ENCODE measurements at places on chromosomes 5 and 9. TPM values are rescaled to one million over a fixed set of nuclear protein-coding genes. Genes with fewer than 3 reads are reported as not detected.
A peak's percentile ranks its signal among the peaks of the same experiment; 100 is the strongest.

GRCh38 chr5:151627650-151628049 is 36.5 kb upstream of the FAT2 start:
- no peaks in the 10 kb centered on the region for H3K36me3 ChIP-seq
- H3K27me3 ChIP-seq, result no peaks in the 10 kb centered on the region
- DNase-seq, result no peak
- no peak overlapping the region for H3K4me3 ChIP-seq
- no peak overlapping the region for H3K27ac ChIP-seq

GRCh38 chr5:121273833-121274433 is 577.7 kb upstream of the FTMT start:
- no peak for DNase-seq
- no peak overlapping the region for H3K27ac ChIP-seq
- H3K36me3 ChIP-seq, result no peaks in the 10 kb centered on the region
- no peaks in the 10 kb centered on the region for H3K4me1 ChIP-seq

NR4A3 gene
- 20.1 TPM for total RNA-seq

DNA sequence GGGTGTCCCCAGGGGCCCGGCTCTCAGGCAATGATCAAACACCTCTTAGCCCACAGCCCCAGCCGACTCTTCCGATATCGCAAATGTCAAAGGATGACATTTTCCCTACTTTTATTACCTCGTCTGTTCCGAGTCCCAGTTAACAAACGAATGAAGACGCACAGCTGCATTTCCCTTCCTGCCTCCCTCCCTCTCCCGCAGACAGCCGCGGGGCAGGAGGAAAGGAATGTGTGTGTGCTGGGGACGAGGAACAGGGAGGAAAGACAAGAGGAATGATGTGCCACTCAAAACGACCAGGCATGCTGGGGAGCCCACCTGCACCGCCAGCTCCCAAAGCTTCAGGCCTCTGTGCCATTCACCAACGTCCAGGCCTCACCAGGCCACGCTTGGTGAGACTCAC is 125.9 kb upstream of the SARDH start:
- H3K27ac ChIP-seq, result no peak overlapping the region
- no peak for DNase-seq
- H3K4me1 ChIP-seq, result peaks cover 8% of the 10 kb centered on the region
- no peaks in the 10 kb centered on the region for H3K27me3 ChIP-seq
- H3K36me3 ChIP-seq, result no peaks in the 10 kb centered on the region

ANKRD55 gene
- not detected for total RNA-seq

S100Z gene
- 2.4 TPM for total RNA-seq

CBY3 gene
- total RNA-seq, result not detected

IL33 gene
- not detected for total RNA-seq

DNA sequence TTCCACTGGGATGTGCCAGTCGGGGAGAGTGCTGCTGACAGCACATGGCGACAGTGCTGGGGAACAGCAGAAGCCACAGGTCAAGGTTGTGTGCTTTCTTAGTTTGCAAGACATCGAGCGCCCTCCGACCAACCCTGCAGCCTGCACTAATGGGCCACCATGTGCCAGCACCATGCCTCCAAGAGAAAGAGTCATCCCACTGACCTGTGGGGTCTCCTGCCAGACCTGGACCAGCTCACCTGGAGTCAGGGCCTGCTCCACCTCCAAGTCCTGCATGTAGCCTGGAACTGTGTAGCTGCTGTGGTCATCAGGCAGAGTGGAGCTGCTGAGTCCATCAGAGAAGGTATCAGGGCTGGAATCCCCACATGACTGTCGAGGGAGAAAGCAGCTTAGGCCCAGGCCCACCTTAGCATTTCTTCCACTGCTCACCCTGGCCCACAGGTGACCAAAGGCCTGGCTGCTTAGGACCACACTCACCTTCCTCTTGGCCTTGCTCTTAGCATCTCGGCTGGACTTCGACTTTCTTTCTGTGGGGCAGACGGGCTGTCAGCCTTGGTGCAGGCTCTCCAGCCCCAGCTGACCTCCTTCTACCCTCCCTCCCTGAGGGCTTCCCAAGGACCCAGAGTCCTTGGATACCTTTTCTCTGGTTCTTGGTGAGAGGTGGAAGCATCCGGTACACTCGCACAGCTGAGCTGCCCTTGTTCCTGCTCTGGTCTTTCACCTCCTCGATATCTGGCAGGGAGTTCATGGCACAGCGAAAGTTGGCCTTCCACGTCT is 4.1 kb downstream of the IRF1 start:
- peak; percentile 9 for DNase-seq
- peak overlapping the region; percentile 81 for H3K4me3 ChIP-seq
- peaks cover 71% of the 10 kb centered on the region for H3K36me3 ChIP-seq
- H3K27ac ChIP-seq, result peak overlapping the region; percentile 54

C8G gene
- 2.8 TPM for total RNA-seq

DNA sequence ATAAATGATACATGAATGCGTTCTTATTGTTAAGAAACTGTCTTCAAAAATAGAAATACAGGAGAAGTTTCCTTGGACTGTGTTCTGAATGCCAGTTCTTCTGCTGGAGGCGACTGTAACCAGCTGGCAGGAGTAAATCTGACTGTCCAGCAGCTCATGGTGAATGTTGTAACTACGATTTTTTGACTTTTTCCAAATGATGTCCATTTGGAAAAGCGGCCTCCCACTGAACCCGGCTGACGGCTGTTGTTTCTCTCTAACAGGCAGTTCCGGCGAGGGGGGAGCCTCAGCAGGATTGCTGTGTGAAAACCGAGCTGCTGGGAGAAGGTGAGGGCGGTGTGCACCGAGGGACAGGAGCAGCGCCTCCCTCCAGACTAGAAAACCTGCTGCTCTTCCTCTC is 91.9 kb downstream of the EHMT1 start:
- H3K27ac ChIP-seq, result no peak overlapping the region
- peaks cover 63% of the 10 kb centered on the region for H3K4me1 ChIP-seq
- H3K27me3 ChIP-seq, result no peaks in the 10 kb centered on the region
- H3K4me3 ChIP-seq, result no peak overlapping the region
- no peak for DNase-seq

DNA sequence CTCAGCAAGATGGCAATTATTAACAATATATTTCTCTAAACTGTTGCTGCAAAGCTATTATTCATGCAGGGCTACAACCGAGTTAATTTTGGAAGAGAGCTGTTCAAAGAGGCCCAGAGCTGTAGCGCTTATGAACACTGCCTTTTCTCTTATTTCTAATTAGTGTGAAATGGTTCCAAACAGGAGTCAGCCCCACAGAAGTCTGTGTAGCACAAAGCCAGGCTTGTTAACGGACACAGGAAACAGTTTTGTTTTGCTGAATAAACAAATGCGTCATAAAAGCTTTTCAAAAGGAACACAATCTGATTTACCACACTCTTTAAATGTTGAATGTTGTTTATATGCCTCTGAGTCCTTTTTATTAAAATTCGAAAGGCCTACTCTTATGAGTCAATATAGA is 396.5 kb downstream of the ANXA1 start:
- H3K27ac ChIP-seq, result no peak overlapping the region
- DNase-seq, result no peak
- no peaks in the 10 kb centered on the region for H3K36me3 ChIP-seq
- no peak overlapping the region for H3K4me3 ChIP-seq
- H3K4me1 ChIP-seq, result no peaks in the 10 kb centered on the region

- no peaks in the 10 kb centered on the region for H3K36me3 ChIP-seq
- peak overlapping the region; percentile 55 for H3K27ac ChIP-seq
- no peak for DNase-seq
- H3K27me3 ChIP-seq, result no peaks in the 10 kb centered on the region
- no peak overlapping the region for H3K4me3 ChIP-seq
Observed at GRCh38 chr5:134584662-134585061, 48.0 kb downstream of the SAR1B start.

NLN gene
- total RNA-seq, result 8.4 TPM

COL15A1 gene
- total RNA-seq, result not detected

DNA sequence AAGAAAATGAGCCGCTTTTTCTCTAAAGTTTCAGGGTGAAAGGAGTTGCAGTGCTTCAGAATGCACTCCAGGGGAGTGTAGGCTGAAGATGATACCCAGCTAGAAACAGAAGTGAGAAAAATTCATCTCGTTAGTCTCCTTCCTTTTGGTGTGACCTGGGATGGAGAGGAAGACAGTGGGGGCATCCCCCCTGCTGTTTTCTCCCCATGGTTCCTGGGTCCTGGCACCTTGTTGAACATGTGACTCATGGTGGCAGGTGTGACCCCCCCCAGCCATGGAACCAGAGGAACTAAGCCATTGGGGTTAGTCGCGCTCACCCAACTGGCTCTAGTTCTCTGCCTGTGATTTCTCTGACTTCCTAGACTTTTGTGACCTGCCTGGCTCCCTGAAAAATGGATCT is 424.6 kb downstream of the CSNK1G3 start:
- H3K27me3 ChIP-seq, result no peaks in the 10 kb centered on the region
- H3K4me1 ChIP-seq, result peaks cover 3% of the 10 kb centered on the region
- H3K27ac ChIP-seq, result no peak overlapping the region

CORO2A gene
- 2.0 TPM for total RNA-seq

FOXD4L6 gene
- total RNA-seq, result not detected

DNA sequence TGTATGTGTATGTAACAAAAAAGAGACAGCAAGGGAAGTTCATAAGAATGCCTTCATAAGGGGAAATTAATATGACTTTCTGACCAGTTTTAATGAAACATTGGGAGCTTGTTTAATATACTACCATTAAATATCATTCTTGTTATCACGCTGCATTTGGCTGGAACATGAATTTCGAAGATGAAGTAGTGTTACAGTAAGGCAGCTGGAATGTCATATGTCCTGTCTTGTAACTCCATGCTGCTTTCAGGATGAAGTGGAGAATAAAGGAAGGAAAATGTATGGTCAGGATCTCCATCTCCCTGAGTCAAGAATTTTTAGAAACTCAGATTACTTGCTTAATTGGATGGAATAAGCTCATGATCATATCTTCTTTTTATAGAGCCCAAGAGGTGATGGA is 61.5 kb upstream of the DMAC1 start:
- H3K27me3 ChIP-seq, result no peaks in the 10 kb centered on the region
- H3K4me3 ChIP-seq, result no peak overlapping the region
- no peaks in the 10 kb centered on the region for H3K4me1 ChIP-seq
- no peak for DNase-seq

IL4 gene
- not detected for total RNA-seq

DNA sequence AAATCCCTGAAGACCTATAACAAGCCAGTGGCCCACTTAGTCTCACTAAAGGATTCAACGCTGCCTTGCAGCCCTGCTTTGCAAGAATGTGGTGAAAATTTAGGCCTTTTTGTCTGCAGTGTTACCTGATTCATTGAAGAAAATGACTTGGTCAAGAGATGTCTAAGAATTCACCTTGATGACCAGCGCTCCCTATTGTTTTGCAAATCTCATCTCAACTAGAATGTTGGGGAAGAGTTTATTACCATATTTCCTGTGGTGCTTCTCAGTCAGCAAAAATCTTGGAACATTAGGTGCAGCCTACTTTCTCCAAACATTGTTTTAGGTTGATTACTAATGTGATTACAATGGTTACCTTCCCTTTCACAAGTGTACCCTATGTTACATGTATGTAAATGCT is 53.5 kb downstream of the PLK2 start:
- H3K36me3 ChIP-seq, result no peaks in the 10 kb centered on the region
- no peak overlapping the region for H3K4me3 ChIP-seq
- no peaks in the 10 kb centered on the region for H3K4me1 ChIP-seq
- H3K27ac ChIP-seq, result no peak overlapping the region
- H3K27me3 ChIP-seq, result no peaks in the 10 kb centered on the region

GRCh38 chr5:96517295-96517694 is 84.2 kb upstream of the PCSK1 start:
- no peak overlapping the region for H3K4me3 ChIP-seq
- DNase-seq, result no peak
- no peaks in the 10 kb centered on the region for H3K36me3 ChIP-seq
- no peaks in the 10 kb centered on the region for H3K27me3 ChIP-seq
- H3K4me1 ChIP-seq, result no peaks in the 10 kb centered on the region

TMEM174 gene
- not detected for total RNA-seq

FRMD3 gene
- total RNA-seq, result 0.49 TPM

- H3K36me3 ChIP-seq, result no peaks in the 10 kb centered on the region
- peaks cover 15% of the 10 kb centered on the region for H3K4me1 ChIP-seq
- no peak overlapping the region for H3K4me3 ChIP-seq
- H3K27ac ChIP-seq, result no peak overlapping the region
Observed at GRCh38 chr5:175475248-175475647, 3.1 kb upstream of the SFXN1 start.

- peaks cover 5% of the 10 kb centered on the region for H3K4me1 ChIP-seq
- H3K27ac ChIP-seq, result no peak overlapping the region
- no peak for DNase-seq
- no peaks in the 10 kb centered on the region for H3K27me3 ChIP-seq
Observed at GRCh38 chr9:132506977-132507669, 75.3 kb upstream of the BARHL1 start.

- no peak overlapping the region for H3K27ac ChIP-seq
- DNase-seq, result no peak
- no peaks in the 10 kb centered on the region for H3K36me3 ChIP-seq
- no peak overlapping the region for H3K4me3 ChIP-seq
- H3K27me3 ChIP-seq, result no peaks in the 10 kb centered on the region
- H3K4me1 ChIP-seq, result no peaks in the 10 kb centered on the region
Observed at GRCh38 chr5:67880511-67880805, 335.1 kb upstream of the PIK3R1 start.

IFNA17 gene
- total RNA-seq, result not detected

- H3K27ac ChIP-seq, result peak overlapping the region; percentile 31
- peaks cover 24% of the 10 kb centered on the region for H3K4me1 ChIP-seq
- H3K4me3 ChIP-seq, result peak overlapping the region; percentile 92
- H3K36me3 ChIP-seq, result peaks cover 3% of the 10 kb centered on the region
- peak; percentile 47 for DNase-seq
Observed at GRCh38 chr5:7869474-7870136, 657 bp downstream of the MTRR start.

GRCh38 chr5:68369457-68370125 is 154.0 kb downstream of the PIK3R1 start:
- DNase-seq, result peak; percentile 60
- H3K27ac ChIP-seq, result no peak overlapping the region
- H3K36me3 ChIP-seq, result no peaks in the 10 kb centered on the region
- H3K27me3 ChIP-seq, result no peaks in the 10 kb centered on the region

DNA sequence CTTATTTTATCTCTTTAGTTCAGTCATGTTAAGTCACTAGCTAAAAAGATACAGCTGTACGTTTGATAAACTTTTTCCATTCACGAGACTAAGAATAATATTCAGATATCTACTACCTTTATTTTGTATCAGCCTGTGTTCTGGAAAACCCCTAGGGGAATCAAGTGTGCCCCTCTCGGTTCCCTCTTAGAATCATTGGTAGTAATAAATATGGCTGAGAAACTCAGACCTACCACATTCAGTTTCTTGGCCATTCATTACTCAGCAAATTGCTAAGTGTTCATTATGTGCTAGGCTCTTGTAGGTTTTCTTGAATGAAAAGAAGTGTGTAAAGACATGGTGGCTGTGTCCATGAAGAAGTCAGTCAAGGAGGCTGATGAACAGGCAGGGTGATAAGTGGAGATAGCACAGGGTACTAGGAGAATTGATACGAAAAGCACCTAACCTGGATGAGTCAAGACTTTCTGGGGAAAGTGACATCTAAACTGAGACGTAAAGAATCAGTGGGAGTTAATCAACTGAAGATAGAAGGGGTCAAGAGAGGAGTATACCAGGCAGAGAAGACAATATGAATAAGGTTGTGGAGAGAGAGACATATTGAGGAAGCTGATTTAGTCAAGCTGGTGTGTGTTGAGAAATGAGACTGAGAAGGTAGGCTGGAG is 86.2 kb downstream of the CSNK1G3 start:
- H3K4me1 ChIP-seq, result no peaks in the 10 kb centered on the region
- H3K27ac ChIP-seq, result no peak overlapping the region
- no peaks in the 10 kb centered on the region for H3K27me3 ChIP-seq
- peaks cover 7% of the 10 kb centered on the region for H3K36me3 ChIP-seq
- DNase-seq, result no peak

GRCh38 chr5:64505769-64506566 is at the start of gene RGS7BP:
RGS7BP (plus strand) TSS chr5:64506015; CDS start chr5:64506625, 610 bp downstream.
- H3K27me3 ChIP-seq, result peaks cover 15% of the 10 kb centered on the region
- H3K27ac ChIP-seq, result no peak within 1 kb of the TSS
- peak; percentile 5 for DNase-seq

JAKMIP2 gene
- 2.4 TPM for total RNA-seq

SLC6A18 gene
- total RNA-seq, result not detected

Data from B cell (primary cell).